NCI-H69 (cell line): ENCODE measurements at places on chromosomes 11 and 22.

DNA sequence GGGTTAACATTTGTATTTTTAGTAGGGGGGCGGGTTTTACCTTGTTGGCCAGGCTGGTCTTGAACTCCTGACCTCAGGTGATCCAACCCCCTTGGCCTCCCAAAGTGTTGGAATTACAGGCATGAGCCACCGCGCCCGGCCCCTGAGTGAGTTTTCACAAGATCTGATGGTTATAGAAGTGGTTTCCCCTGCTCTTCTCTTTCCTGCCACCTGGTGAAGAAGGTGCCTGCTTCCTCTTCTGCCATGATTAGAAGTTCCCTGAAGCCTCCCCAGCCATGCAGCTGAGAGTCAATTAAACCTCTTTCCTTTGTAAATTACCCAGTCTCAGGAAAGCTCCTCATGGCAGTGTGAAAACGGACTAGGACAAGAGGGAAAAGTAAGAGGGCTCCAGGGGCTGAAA, 259.1 kb upstream of the PLET1 start:
- DNase-seq, result no peak

DNA sequence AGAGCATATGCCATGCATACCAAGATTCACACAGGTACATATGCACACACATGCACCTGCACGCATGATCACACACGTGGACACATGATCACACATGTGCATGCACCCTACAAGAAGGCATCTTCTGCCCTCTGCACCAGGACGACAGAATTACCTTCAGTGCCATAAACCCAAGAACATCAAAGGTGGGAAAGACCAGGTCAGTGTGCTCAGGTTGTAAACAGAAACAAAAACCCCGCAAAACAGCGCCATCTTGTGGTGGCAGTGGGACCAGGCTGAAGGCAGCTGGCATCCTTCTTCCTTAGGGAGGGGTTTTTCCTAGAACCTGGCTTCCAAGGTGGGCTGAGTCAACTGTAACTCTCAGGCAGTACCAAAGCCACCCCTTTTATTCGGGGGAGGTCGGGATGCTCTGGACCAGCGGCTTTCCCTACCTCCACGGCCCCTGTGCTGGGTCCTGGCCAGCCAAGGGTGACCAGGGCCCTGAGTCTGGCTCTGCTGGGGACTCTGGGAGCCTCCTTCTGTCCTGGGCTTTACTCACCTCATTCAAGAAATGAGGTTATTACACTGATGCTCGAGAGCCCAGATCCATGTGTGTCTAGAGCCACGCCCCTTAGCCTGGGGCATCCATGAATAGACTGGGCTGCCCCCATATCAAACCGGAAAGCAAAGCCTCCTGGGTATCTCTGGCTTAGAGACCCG, 69.4 kb upstream of the FGF3 start:
- peak; percentile 85 for DNase-seq

- peak; percentile 72 for DNase-seq
These were observed 19.3 kb downstream of the STARD10 start for GRCh38 chr11:72774499-72774898.

DNA sequence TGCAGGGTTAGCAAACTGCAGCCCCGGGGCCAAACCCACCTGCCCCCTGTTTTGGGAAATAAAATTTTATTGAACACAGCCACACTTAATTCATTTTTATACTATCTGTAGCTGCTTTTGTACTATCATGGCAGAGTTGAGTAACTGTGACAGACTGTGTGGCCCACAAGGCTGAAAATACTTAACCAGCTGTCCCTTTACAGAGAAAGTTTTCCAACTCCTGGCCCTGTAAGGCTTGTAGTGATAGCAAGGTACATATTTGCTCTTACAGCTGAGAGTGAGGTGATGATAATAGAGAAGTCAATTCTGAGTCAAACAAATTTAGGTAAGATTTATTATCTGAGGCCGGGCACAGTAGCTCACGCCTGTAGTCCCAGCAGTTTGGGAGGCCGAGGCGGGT, 87.4 kb upstream of the SLC6A5 start:
- peak; percentile 94 for DNase-seq

GRCh38 chr11:36364551-36365325, 68.7 kb downstream of the PRR5L start:
- DNase-seq, result peak; percentile 41

GRCh38 chr11:128246810-128247594, 340.4 kb downstream of the ETS1 start:
- no peak for DNase-seq

GRCh38 chr22:26671317-26672059, 14.1 kb downstream of the MIAT start:
- DNase-seq, result peak; percentile 48

DNA sequence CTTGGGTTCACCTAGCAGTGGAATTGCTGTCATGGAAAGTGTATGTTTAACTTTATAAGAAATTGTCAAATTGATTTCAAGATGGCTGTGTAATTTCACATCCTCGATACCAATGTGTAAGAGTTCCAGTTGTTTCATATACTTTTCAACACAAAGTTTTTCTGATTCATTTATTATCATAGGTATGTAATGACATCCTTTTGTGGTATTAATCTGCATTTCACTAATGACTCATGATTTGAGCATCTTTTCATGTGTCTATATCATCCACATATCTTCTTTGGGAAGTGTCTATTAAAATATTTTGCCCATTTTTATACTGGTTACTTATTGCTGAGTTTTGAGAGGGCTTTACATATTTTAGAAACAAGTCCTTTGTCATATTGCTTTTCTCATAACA, 17.0 kb upstream of the GLYATL1B start:
- DNase-seq, result no peak
